ENCODE measurements at places on chromosomes 6 and 20. TPM values are rescaled to one million over a fixed set of nuclear protein-coding genes. Genes with fewer than 3 reads are reported as not detected.

The HSPA1L gene
- 2.0 TPM for polyA plus RNA-seq

The STMND1 gene
- not detected for polyA plus RNA-seq

The HRH3 gene
- not detected for polyA plus RNA-seq

The LIN28B gene
- not detected for polyA plus RNA-seq

The MOXD1 gene
- polyA plus RNA-seq: 1.2 TPM

DNA sequence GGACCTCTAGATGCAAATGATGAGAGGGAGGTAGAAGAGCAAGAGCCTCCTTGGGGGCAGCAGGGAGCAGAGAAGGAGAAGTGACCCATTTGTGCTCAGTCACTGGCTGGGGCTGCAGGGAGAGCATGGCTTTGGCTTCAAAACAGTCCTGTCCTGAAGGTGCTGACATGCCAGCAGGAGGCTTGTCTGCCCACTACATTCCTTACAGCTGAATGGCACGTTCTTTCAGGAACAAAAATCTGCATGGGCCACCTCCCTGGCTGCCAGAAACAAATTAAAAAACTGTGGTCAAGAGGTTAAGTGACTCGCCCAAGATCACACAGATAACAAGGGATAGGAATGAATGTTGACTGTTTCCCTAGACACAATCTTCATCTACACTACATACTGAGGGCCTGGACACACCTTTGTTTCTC lies 188.8 kb downstream of the HIVEP2 start:
- DNase-seq: no peak

DNA sequence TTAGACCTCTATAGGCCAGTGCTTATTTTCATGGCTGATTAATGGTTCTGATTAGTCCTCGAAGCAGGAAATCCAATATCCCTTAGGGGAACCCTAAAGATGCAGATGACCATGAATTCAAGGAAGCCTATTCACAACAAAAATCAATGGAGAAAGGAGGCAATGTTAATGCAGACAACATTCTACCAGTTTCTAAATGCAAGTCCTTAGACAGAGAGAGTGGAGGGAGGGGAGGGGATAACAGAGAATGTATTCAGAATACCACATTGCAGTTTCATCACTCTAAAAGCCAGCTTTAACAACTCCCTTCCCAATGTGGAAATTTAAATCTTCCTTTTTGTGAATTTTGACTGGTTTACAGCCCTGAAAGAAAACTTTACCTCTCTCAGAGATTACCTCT lies 87.1 kb upstream of the POU3F2 start:
- DNase-seq: no peak

- no peak for DNase-seq
These were observed 130.6 kb upstream of the C6orf118 start for GRCh38 chr6:165439928-165440554.

- peak; percentile 96 for DNase-seq
These were observed 98.5 kb downstream of the LY86 start for GRCh38 chr6:6686748-6687601.

- no peak for DNase-seq
These were observed 103.5 kb downstream of the LAMP5 start for GRCh38 chr20:9617940-9618339.

DNA sequence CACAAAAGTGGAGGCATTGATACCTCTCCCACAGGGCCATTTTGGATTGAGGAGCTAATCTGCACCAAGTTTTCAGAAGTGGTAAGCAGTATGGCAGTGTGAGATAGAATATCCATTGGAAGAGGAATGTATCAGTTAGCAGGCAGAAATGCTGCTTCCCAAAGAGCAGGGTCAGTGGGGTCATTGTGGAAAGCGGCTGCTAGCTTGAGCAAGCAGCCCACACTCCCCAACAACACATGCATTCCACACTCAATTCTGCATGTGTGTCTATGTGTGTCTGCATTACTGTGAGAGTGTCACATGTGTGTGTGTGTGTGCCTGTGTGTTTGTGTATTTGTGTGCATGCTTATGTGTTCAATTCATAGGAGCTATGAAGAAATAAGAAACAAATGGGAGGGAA lies 190.9 kb upstream of the FOXA2 start:
- DNase-seq: no peak

Measured in right cardiac atrium (tissue), 5 donors.